Stimulated activated CD4-positive, alpha-beta T cell treated with anti-CD3 and anti-CD28 coated beads, Interleukin-4, amount 100 ng/mL, for 1 hour (primary cell): ENCODE measurements at places on chromosomes 4 and X.

DNA sequence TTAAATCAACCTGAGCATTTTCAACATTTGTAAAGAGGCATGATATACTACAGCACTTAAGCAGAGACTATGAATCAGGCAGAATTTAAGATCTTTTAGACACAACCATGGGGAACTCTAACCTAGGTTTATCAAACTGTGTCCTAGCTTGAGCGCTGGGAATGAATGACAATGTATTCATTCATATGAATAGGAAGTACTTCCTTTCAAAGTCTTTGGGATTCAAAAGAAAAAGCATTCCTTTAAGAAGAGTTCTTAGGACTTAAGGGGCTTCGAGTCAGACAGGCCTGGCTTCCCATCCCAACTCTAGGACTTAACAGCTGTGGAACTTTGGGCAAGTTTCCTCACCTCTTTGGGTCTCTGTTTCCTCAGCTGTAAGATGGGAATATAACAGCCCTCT lies 104.6 kb downstream of the ANAPC4 start:
- DNase-seq: no peak

DNA sequence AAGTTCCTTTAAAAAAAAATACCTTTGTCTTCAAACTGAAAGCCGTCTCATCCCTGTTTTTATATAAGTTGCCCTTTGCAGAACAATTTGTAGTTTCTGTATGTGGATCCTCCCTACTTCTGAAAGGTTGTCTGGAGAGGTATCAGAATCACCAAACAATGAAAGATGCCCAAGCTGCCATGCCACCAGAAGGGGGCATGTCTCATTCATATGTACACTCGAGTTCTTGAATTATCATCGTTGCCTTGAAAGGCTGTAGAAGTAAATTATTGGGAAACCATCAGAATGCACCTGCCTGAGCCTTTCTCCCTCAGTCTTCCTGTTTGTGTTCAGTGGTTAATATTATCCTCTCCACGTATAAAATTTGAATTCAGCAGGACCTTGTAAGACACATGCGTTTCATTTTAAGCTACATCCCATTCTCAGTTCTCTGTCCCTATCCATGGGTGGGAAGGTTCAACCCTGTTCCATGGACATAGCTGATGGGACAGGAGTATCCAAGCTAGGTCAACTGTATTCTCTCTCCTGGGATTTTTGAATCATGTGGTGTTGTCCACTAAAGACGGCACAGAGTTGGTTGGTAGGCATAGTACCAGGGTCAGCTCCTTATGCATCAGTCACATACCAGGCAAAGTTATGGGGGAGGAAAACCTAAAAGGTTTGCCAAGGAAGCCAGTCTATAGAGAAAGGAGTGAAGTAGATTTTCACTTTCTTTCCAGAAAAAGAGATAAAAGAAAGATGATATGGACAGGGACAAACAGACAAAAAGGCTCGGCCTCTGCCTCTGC lies 24.0 kb downstream of the GALNT7 start:
- DNase-seq: no peak

- no peak for DNase-seq
These were observed 6.9 kb downstream of the KLHL5 start for GRCh38 chr4:39068907-39069306.

GRCh38 chr4:174813292-174813691 lies 15.8 kb downstream of the GLRA3 start:
- DNase-seq: no peak

GRCh38 chr4:153142700-153143438 lies 61.4 kb upstream of the TRIM2 start:
- peak; percentile 36 for DNase-seq

- no peak for DNase-seq
These were observed 2028.3 kb downstream of the PCDH7 start for GRCh38 chr4:32748498-32748897.

GRCh38 chr4:83012200-83012686 lies 1.6 kb upstream of the LIN54 start:
- DNase-seq: peak; percentile 28

- DNase-seq: no peak
These were observed 22.6 kb downstream of the HAUS3 start for GRCh38 chr4:2219233-2219760.

- peak; percentile 29 for DNase-seq
These were observed 6.7 kb upstream of the ERCC6L start for GRCh38 chrX:72245461-72246089.

- DNase-seq: no peak
These were observed 190.9 kb upstream of the TAPT1 start for GRCh38 chr4:16417198-16417597.

DNA sequence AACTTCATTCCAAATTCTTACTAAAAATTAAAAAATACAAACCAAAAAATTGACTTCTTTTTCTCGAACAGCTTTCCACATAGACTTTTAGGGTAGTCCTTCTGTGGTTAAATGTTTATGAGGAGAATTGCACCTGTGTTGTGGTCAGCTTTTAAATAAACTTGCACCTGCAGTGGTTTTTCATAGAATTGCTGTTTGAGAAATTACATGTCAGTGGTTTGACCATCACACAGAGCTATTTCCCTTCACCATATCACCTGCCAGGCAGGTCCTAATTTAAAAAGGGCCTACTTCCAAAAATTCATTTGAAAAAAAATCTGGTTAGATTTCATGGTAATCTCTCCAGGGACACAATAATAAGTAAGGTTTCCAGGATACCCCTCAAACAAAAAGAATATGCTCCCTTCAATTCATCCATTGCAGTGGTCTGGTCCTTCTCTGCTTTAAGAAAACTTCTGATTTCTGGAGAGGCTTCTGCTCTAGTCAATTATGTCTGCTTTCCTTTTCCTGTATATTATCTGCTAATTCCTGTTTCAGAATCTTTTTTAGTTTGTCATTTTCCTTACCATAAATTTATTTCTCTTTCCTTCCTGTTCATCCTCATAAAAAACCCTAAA lies 9.8 kb upstream of the UTP3 start:
- no peak for DNase-seq

DNA sequence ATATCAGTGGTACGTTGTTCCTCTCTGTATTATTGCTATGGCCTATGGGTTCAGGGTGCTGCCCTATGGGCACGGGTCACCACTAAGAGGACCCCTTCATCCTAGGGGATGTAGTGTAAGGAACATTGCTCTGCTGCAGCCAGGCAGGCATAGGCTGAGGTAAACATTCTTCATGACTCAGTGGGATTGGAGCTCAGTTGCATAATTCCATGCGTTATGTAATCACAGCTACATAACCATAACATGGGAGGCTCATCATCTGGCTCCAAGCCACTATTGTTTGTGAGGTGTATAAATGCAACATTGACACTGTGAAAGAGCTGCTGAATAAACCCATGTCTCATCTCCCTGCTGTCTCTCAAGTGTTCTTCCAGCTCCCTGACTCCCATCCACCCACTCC lies 375.2 kb downstream of the MAGEE1 start:
- DNase-seq: no peak

DNA sequence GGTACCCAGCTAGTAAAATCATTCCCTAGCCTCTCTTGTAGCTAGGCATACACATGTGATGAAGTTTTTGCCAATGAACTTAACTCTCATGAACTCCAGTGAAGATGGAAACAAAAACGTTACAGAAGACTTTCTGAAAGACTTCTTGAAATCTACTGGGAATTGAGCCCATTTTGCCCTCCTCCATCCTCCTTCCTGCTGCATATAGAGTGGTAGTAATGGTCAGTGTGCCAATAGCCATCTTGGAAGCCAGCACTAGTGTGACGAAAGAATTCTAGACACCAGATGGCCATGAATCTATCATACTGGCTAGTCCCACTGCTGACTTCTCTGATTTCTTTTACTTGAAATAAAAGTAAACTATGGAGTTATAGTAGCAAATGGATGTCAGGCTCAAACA lies 30.9 kb upstream of the PPA2 start:
- DNase-seq: no peak

- DNase-seq: no peak
These were observed 6.8 kb upstream of the MOB1B start for GRCh38 chr4:70895405-70895804.

DNA sequence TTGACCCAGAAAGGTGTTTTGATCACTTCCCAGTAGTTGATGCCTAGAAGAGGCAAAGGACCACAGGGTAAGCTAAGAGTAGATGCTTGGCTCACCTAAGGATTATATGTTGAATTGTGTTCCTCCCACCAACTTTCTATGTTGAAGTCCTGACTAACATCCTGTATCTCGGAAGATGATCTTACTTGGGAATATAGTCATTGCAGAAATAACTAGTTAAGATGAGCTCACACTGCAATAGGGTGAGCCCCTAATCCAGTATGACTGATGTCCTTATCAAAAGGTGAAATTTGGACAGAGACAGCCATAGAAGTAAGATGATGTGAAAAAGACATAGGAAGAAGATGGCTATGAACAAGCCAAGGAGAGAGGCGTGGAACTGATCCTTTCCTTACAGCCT lies 3.3 kb upstream of the HMGB2 start:
- DNase-seq: no peak

DNA sequence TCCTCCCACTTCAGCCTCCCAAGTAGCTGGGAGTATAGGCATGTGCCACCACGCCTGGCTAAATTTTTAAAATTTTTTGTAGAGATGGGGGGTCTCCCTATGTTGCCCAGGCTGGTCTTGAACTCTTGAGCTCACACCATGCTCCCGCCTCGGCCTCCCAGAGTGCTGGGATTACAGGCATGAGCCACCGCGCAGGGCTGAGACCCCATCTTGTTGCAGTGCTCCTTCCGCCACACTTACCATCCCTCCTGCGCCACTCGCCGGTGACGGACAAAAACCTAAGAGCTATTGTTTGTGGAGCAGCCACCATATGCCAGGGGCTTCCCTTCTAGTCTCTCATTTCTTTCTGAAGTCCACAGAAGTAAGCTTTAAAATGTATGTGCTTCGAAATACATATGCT lies 34.5 kb downstream of the NSG1 start:
- DNase-seq: no peak

DNA sequence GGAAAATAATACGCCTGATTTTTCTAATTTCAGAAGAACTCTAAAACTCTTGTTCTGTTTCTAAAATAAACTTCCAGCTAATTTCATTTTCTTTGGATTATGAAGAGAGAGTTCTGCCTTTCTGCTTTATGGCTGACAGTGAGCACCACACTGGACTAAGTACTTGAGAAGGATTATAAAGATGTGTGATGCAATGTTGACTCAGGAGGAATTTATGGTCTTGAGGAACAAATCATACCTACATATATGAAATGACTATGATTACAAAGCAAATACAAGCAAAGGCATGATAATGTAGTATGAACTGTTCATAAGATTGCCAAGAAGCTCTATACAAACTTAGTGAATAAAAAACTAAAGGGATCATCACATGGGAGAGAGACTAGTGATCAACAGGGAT lies 13.0 kb upstream of the SLC25A5 start:
- DNase-seq: no peak
